Activated naive CD4-positive, alpha-beta T cell (primary cell): ENCODE measurements at places on chromosomes 5 and 9.

- DNase-seq, result no peak
These were observed 426.1 kb upstream of the CTNND2 start for GRCh38 chr5:12330381-12330780.

- no peak for DNase-seq
These were observed 11.7 kb downstream of the SPDL1 start for GRCh38 chr5:169595172-169595820.

- DNase-seq, result no peak
These were observed 171.4 kb upstream of the CDH10 start for GRCh38 chr5:24816206-24816605.

DNA sequence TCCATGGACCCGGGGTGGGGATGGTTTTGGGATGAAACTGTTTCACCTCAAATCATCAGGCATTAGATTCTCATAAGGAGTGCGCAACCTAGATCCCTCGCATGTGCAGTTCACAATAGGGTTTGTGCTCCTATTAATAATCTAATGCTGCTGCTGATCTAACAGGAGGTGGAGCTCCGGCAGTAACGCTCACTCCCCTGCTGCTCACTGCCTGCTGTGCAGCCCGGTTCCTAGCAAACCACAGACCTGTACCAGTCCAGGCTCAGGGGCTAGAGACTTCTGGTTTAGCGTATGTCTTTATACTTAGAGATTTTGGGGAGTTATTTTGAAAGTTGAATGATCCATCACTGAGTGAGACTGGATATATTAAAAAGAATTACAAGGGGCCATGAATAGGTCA is 50.2 kb downstream of the RICTOR start:
- no peak for DNase-seq

GRCh38 chr9:35636135-35636876 is 14.4 kb downstream of the SIT1 start:
- DNase-seq, result no peak

DNA sequence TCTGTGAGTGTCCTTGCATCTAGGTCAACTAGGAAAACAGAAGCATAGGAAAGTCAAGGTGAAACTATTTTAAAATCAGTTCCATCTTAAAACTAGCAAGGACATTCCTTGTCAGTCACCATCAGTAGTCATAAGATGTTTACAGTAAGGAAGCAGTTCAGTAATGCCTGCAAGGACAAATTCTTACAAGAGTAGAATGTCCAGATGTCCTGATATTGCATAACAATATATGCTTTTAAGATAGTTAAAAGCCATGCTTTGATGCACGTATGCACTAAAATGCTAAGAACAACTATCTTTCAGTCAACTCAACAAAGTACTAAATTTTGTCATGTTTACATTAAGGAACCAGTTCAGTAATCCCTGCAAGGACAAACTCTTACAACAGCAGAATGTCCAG is 11.3 kb upstream of the SVEP1 start:
- no peak for DNase-seq

GRCh38 chr5:53130266-53130665 is 20.7 kb upstream of the MOCS2 start:
- DNase-seq, result no peak

- peak; percentile 5 for DNase-seq
These were observed 16.0 kb upstream of the PUM3 start for GRCh38 chr9:2859776-2860379.

DNA sequence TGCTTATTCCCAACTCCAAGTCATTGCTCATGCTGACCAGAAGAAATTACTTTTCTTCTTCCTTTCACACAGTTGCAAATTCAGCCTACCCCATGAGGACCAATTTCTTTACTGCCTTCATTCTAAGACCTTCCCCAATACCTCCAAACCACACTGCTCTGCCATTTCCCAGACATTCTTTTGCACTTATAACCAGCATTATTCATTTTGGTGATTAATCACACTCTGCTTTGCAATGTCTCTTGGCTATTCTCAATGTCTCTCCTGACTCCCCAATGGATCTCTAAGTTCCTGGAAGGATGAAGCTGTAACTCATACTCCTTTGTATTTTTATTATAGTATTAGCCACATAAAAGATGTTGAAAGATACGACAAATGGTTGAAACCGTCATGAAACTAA is 105.7 kb upstream of the RANBP3L start:
- DNase-seq, result no peak

- no peak for DNase-seq
These were observed 360.5 kb downstream of the BNC2 start for GRCh38 chr9:16509997-16510396.

- DNase-seq, result no peak
These were observed 15.3 kb upstream of the KLF4 start for GRCh38 chr9:107504585-107505455.

DNA sequence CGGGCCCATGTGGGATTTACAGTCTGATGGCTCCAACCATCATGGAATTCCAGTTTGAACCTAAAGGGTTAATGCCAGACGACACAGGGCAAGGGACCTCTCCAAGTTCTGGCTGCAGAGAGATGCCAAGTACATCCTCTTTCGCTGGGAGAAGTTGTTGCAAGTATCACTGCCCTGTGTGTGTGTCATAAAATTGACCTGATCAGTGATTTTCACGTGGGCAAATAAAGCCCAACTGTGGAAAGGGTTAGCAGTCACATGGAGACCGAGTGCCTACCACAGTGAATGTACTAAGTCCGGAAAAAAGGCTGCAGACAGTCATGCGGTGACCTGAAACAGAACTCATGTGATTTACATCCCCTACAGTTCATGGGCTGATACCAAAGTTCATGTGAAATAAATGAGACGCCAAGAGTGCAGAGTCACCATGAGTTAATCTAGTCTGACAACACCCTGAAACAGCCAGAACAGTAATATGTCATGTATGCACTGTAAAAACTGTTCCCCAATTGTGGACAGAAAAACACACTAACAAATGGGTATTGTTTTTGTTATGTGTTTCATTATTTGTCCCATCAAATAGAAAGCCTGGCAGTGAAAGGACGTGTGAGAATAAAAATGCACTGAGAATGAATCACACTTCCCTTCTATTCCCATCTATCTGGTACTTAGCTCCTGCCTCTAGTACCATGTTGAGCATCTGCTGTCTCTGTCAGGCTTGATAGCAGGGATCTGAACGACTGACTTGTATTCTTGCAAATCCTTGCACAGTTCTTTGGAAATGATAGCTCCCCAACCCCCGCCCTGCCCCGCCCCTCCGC is 115.7 kb downstream of the SUSD1 start:
- DNase-seq, result no peak

DNA sequence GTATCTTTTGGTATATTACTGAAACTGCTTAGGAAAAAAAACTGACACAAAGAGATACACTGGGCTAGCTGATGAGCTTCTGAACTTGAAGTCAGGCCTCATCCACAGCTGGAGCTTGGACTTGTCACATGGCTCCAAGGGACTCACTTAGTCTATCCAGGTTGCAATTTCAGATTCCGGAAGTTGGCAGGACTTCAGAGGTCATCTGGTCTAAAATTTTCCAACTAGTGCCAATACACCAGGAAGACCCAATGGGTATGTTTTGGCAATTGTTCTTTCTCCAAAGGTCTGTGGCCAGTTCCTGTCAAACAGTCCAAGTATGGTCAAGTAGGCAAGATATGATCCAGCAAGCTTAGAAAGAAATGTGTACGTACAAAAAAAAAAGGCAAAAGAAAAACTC is 36.7 kb downstream of the MRPS27 start:
- DNase-seq, result no peak

DNA sequence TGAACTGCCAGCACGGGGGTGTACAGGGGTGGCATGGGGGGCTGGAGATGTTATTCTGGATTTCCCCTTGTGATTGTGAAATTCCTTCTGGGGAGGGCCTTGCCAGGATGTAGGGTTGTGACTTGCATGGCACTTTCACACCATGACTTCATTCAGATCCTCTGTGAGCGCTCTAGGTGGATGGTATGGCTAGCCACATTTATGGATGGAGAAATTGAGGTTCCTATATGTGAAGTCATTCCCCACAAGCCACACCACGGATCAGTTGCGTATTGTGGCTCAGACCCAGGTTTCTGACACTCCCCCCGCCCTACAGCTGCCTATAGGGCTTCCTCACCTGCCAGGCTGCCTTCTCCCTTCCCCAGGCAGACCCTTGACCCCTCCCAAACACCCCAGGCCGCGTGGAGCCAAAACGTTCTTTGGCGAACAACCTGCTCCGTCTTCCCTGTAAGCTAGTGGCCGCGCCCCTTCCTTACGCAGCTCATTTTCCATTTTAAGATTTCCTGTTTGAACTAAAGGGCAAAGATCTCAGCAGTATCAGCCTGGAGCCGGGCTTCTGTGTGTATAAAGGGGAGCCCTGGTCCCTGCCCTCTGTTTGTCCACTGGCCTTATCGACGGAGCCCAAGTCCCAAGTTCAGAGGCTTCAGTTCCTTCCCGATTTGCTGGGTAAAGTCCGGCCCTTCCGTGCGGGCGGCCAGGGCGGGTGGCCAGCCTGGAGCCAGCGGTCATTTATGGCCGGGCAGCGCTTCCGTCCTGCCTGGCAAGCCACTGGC is 97.8 kb upstream of the KLF4 start:
- DNase-seq, result no peak

- no peak for DNase-seq
These were observed 92.8 kb downstream of the SMARCA2 start for GRCh38 chr9:2107906-2108451.

DNA sequence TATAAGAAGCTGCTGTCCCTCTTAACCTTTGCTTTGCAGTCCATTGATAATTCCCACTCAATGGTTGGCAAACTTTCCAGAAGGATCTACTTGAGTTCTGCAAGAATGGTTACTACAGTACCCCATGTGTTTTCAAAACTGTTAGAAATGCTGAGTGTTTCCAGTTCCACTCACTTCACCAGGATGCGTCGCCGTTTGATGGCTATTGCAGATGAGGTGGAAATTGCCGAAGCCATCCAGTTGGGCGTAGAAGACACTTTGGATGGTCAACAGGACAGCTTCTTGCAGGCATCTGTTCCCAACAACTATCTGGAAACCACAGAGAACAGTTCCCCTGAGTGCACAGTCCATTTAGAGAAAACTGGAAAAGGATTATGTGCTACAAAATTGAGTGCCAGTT is 27.8 kb upstream of the SETD9 start:
- no peak for DNase-seq

GRCh38 chr5:97694091-97694490 is 511.0 kb upstream of the RIOK2 start:
- no peak for DNase-seq

GRCh38 chr5:147479949-147480348 is 29.9 kb downstream of the DPYSL3 start:
- DNase-seq, result no peak

- no peak for DNase-seq
These were observed 55.4 kb upstream of the MIER3 start for GRCh38 chr5:57007344-57007743.

- DNase-seq, result no peak
These were observed 16.3 kb downstream of the FBXW11 start for GRCh38 chr5:171989946-171990712.

GRCh38 chr5:83724935-83725334 is 4.3 kb upstream of the HAPLN1 start:
- DNase-seq, result no peak

- no peak for DNase-seq
These were observed 158.8 kb downstream of the SLF1 start for GRCh38 chr5:94777056-94777880.

GRCh38 chr5:158856291-158856690 is 243.4 kb downstream of the EBF1 start:
- no peak for DNase-seq

GRCh38 chr5:5220901-5221631 is 80.9 kb downstream of the ADAMTS16 start:
- no peak for DNase-seq

DNA sequence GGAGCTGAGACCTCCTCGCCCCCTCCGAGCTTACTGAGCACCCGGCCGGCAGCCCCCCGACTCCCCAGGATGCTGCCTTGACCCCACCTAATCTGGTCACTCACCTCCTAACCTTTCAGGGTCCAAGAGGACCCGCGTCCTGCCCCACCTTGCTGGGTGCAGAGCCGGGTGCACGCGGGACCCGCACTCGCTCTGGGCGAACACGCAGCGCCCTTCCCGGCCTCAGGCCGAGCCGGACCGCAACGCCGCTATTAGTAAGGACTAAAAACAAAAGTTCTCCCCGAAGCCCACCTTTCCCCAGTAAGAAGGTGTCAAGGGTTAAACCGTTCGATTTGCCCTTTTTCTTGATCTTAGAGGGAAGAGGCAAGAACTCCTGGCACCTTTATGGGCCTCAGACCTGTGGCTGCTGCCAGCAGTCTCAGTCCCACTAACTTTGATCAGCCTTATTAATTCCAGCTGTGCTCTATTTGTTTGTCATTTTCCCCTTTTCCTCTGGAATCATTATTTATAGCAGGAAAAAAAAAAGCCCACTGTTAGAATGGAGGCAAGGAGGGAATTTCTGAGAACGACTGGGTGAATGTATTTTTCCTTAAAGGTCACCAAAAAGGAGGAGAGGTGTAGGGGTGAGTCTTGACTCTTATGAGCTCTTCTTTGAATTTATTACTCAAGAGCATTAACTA is 10.5 kb downstream of the IRX2 start:
- DNase-seq, result no peak

DNA sequence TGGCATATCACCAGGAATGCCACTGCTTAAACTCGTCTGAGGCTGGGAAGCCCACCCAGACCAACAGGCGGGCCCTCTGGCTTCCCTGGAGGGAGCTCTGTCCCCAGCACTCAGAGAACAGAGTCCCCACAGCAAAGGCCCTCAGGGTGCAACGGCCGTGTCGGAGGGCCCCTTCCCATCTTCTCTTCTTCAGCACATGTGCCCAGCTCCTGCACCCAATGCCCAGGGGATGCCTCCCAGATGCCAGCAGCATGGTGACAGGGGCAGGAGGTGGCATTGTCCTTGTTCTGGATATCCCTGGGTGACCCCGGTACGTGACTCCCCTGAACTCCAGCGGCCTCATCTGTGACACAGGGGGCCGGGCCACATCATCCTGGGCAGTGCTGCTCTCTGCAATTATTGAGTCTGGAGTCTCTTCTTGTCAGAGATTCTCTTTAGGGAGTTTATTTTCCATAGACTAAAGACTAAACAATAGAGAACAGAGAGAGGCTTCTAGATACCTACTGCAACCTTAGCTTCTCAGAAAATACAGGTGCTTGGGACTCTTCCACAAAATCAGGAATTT is 13.6 kb upstream of the OLFM1 start:
- no peak for DNase-seq

DNA sequence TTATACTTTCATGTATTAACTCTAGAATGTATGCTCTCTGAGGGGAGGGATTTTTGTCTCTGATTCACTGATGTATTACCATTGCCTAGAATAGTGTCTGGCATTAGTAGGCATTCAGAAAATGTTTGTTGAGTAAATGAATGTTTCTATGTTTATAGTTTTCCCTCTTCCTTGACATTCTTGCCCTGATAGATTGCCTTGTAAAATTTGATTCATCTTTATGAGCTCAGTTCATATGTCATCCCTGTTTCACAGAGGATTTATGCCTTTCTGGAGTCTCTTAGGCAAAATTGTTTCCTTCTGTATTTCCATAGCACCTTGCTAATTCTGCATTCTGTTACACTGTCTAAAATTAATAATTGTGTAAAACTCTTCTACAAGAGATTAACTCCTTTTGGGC is 72.3 kb downstream of the RASA1 start:
- DNase-seq, result no peak

DNA sequence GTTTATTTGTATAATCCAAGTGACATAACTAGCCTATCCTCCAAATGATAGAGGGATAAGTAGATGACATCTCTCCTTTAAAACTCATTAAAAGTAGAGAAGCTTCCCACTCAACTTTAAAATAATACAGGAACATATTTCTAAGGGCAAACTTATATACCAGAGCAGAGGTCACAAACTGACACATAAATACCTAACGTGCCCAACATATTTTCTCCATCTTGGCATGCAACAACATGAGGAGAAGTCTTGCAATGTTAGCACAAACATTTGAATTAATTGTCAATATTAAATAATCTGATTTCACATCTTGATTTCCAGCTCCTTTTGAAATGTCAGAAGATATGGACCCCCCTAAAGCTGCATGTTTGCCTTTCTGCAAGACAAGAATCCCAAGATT is 335.0 kb downstream of the DEPDC1B start:
- DNase-seq, result no peak
